ENCODE measurements at places on chromosomes 11 and 22.

DNA sequence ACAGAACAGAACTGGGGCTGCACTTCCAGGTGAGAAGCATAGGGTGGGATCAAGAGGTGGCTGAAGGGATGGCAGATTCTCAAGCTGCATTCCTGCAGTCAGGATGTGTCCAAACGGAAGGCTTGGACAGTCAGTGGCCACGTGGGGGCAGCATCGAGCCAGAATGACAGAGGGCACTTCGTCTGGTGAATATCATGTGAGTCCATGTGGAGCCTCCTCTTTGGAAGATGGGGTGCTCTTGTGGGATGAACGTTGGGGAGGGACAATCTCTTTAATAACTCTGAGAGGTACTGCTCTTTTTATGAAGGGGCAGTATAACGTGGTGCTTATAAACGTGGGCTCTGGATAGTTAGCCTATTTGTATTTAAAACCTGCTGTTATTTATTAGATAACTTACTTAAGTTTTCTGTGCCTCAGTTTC lies 154.9 kb upstream of the NAV2 start:
- DNase-seq, result no peak

DNA sequence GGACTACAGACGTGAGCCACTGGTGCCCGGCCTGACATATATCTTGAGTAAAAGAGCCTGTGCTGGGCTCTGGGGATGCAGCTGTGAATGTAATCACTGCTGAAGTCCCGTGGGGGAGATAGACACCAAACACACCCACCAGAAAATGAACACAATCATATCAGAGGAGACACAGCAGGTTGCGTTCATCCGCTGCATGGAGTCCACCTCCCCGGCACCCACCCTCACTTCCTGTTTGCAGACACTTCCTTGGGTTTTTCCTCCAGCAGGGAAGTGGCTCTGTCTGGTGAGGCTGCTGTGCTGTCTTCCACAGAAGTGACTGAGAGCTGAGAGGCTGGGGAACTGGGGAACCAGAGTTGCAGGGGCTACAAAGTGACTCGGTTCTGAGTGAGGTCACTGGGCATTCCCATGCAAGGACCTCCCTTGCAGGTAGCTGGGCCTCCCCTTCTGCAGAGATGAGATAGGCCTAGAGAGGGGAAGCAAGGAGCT lies 7.2 kb downstream of the MICALL1 start:
- no peak for DNase-seq

- DNase-seq, result no peak
Measured at GRCh38 chr11:38252620-38253019, 1654.6 kb upstream of the RAG2 start.

DNA sequence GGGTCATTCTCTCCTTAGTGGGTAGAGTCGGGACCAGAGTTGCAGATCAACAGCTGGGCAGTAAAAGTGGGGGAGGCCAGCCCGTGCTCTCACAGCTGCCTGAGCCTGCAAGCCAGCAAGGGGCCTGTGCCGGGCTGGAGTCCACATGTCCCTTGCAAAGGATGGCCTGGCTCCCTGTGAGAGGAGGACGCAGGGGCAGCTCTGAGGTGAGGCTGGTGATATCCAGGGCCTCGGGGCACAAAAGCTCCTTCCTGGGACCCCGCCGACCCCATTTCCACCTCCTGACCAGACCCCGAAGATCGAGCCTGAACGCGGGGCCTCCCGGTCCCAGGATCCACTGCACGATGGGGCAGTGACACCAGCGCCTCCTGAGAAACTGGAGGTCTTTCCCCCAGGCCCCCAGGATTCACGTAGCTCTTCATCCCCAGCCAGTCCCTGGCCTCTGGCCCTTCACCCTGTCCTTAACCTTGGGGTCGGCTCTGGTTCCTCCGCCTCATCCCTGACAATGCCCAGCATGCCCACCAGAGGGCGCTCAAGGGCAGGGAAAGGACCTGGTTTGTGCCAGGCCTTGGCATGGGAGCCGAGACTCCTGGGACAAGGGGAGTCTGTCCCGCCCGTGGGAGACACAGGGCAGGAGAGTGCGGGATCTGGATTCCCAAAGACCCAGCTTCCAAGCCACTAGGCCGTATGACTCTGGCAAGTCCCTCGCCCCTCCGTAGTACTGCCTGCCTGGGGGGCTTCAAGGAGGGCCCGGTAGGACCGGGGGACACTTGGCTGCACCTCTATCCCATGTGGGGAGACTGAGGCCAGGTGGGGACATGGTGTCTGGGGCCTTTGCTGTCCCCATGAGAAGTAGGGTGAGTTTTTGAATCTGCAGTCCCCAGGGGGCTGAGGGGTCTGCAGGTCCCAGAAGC lies 17.8 kb upstream of the WNT7B start:
- no peak for DNase-seq

DNA sequence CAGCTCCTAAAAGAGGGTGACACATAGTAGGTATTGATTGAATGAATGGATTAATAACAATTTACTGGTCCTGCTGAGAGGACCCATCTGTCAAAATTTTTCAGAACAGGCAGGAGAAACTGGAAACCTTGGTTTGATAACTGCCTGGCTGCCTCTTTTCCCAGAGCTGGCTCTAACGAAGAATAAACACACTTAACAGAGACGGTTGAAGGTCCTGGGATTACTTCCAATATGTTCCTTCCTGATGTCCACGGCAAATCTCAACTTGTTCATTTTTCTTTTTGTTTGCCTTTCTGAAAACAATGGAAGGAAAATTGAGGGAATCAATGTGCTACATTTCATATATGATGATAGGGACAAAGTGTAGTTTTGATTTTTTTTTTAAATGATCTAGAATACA lies 76.5 kb upstream of the SYT13 start:
- DNase-seq, result no peak

GRCh38 chr11:130588471-130588870 lies 140.0 kb downstream of the ADAMTS15 start:
- no peak for DNase-seq

DNA sequence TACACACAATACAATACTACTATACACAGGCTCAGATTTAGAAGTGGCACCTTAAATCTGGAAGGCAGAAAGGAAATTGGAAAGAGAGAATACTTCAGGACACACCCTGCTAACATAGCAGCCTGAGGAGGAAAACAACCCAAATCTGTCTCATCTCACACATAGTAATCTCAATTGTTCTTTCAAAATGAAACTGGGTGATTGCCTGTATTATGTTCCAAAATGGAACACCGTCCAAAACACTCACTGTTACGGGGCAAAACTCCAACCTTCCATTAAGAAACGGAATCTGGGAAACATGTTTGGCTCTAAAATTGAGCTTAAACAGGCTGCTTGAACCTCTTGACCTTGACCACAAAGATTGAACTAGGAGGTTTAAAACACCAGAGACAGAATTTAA lies 572.6 kb downstream of the OPCML start:
- no peak for DNase-seq
